ENCODE measurements at places on chromosomes 2 and 18.

GRCh38 chr18:48819781-48820482 is 130.8 kb downstream of the SMAD7 start:
- no peak for DNase-seq

- no peak for DNase-seq
Measured at GRCh38 chr2:147559070-147559725, 285.6 kb upstream of the ACVR2A start.

DNA sequence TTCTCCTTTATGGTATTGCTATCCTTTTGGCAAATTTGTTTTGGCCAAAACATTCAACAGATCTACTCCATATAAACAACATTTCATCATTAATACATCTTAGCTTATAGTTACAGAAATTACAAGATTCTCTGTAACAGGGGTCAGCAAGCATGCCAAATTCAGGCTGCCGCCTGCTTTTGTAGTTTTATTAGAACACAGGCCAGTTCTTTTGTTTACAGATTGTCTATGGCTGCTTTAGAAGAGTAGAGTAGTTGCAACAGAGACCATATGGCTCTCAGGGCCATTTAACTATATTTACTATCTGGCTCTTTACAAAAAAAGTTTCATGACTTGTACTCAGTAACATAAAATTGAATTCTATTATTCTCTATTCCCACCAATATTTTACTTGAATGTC is 53.9 kb downstream of the LNPK start:
- DNase-seq = no peak

GRCh38 chr2:218329826-218330593 is 26.6 kb upstream of the CATIP start:
- no peak for DNase-seq

GRCh38 chr2:147665105-147665504 is 179.7 kb upstream of the ACVR2A start:
- no peak for DNase-seq

DNA sequence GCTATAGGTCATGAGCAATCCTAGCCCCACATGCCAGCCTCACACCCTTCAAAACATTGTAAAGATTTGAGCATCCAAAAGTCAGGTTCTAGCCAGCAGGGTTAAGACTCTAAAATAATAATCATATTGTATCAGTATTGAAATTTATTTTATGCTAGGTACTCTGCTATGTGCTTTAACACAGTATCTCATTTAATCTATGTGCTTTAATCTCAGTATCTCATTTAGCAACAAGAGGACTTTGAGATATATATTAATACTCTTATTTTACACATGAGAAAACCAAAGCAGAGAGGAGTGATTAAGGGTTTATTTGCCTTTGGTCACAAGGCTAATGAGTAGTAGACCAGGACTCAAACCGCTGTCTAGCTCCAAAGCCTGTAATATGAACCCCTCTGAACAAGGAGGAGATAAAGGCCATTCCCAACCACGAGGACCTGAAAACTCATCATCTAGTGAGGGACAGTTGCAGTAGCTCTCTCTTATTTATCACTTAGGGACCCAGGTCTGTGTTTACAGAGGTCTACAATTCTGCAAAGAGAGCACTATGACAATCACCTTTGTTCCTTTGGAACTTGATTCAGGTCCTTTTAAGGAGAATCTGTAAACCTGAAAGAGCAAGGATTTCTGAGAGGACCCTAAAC is 116.5 kb upstream of the SERTAD2 start:
- DNase-seq = no peak

DNA sequence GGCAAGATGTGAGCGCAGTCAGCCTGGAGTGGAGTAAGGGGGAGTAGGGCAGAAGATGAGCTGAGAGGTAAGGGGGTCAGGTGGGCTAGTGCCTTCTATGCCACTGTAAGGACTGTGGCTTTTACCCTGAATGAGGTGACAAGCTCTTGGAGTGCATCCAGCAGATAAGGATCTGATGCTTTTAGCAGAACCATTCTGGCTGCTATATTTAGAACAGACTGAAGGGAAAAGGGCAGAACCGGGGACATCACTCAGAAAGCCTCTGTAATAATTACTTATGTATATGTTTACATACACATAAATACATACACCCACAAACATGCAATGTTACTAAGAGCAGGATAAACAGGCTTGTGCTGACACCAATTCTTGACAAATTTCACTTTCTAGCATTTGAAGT is 124.8 kb downstream of the DTNB start:
- peak; percentile 35 for DNase-seq

DNA sequence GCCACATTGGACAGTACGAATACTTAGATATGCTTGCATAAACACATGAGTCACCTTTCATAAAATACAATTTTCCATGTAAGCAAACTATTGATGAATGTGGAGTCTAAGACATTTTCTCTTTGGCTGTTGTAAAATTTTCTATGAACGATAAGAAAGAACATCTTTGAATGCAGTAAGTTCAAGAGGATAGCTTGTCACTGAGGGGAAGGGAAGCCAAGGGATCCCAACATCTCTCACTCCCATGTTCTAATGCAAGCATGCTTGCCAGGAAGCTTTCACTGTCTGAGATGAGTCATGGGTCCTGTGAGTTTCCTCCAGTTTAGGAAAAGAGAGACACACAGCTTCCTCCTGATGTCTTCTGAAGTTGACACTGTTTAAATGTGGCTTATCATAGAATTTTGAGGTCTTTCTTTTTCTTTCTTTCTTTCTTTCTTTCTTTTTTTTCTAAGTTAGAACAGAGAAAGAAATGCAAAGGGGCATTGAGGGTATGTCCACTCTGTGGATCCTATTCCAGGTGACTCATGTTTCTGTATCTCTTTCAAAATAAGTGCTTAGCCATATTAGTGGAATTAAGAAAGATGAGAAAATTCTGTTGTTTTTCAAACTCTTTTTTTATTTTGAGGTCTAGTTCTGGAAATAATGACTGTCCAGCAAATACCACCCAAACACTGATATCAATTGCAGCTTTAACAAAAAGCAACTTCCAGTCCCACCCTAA is 146.6 kb downstream of the RDH14 start:
- DNase-seq = no peak

DNA sequence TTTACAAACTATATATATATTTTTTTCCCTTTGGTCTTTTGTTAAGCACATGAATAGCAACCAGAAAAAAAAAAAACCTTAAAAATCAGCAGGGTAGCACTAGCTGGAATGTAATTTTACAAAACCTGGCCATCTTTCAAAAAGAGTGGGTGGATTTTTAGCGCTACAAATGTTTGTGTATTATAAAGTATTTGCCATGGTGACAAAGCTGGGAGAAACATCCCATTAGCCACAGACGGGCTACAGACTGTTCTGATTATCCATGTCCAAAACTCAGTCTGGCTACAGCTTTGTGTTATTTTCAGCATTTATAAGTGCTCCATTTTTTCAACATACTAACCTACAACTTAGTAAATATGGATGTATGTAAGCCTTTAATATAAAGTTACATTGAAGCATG is 249.5 kb upstream of the TANK start:
- no peak for DNase-seq

DNA sequence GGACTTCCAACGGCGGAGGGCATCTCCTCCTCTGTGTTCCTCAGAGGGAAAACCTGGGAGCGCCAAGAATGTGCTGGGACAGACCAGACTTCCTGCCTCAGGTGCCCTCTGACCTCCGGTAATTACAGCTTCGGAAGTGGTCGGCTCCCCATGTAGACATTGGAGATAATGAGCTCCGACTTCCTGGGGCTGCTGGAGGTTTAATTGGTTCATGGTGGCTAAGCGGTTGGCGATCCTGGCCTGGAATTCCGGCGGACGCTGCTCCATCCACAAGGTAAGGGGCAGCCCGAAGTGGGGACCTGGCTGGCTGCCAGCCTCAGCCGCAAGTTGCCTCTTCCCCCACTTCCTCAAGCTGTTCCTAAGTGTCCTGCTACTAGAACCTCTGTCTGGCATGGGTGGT is 83.2 kb upstream of the EPC2 start:
- DNase-seq = no peak

DNA sequence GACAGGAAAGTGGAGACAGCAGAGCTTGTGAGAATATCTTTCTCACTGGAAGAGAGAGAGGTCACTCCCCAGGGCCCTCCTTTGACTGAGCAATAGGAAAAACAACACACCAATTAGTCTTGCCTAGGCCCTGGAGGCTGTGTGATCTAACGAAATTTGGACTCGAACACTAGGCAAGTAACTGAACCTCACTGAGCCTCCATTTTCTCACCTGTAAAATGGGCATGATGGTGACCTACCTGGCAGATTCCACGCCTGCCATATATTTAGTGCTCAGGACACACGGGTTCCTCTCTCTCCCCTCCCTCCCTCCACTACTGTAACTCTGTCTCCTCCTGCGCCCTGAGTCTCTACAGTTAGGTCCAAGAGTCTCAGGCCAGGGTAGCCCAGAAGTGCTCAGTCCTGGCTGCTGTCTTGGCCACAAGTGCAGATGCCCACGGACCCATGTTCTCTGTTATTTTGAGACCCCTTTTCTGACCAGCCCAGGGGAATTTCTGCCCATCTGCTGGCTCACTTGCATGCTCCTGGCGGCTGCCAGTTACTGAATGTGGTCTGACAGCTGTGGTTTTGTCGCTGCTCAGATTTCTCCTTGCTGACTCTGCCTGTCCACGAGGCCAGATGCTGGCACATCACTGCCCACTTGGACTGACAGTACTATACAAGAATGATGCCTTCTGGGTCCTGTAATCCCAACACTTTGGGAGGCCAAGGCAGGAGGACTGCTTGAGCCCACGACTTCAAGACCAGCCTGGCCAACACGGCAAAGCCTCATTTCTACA is 9.6 kb upstream of the GIGYF2 start:
- DNase-seq = no peak

GRCh38 chr2:9737053-9737875 is 106.0 kb upstream of the TAF1B start:
- no peak for DNase-seq

- DNase-seq = no peak
Measured at GRCh38 chr2:1729242-1729641, 15.1 kb downstream of the PXDN start.

GRCh38 chr2:128309280-128310093 is 9.2 kb downstream of the HS6ST1 start:
- DNase-seq = peak; percentile 76

- DNase-seq = no peak
Measured at GRCh38 chr2:210318486-210318885, 3.5 kb upstream of the MYL1 start.

- no peak for DNase-seq
Measured at GRCh38 chr18:23099621-23100020, 35.7 kb upstream of the CABLES1 start.

- no peak for DNase-seq
Measured at GRCh38 chr18:32308493-32309120, 118.8 kb downstream of the MEP1B start.

- DNase-seq = no peak
Measured at GRCh38 chr18:9366126-9366714, 31.6 kb downstream of the TWSG1 start.

DNA sequence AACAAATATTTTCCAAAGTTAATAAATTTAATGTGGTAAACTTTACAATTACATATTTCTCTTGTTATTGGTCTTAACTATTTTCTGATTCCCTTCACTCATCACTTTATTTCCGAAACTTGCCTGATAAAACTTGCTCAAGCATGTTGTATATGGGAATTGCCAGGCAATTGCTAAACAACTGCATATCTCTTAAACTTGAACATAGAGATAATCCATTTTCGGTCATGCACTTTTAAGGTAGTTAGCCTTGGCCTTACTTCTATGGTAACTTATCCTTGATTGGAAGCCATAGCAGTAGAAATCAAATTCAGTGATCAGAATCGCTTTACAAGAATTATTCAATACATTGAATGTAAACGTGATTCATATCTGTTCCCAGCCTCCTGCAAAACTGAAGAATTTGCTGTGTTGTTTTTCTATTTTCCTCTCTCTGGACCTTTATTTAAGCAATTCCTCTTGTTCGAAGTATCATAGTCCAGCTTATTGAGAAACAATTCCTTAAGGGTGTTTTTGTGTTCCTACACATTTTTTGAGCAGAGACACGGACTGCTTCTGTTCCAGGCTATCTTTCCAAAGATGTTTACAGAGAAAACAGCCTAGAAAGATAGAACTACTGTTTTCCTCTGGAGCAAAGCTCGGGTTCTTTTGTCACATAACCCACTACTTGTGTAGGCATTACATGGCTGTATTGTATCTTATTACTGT is 674.3 kb downstream of the IRS1 start:
- no peak for DNase-seq

DNA sequence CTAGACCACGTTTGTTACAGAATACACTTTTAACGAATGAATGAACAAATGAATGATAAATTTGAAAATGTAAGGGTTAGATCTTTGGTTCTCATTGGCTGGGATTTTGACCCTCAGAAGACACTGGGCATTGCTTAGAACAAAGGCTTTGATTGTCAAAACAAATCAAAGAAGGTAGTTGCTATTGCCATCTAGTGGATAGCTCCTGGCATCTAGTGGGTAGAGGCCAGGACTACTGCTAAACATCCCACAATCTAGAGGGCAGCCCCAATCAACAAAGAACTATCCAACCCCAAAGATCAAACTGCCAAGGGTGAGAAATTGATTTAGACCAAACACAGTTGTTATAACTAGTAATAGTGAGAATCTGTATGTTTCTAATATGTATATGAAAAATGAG is 552.3 kb downstream of the KCNJ3 start:
- DNase-seq = no peak

- peak; percentile 59 for DNase-seq
Measured at GRCh38 chr2:101408925-101409324, 21.6 kb upstream of the CREG2 start.

GRCh38 chr2:74841641-74842040 is 7.7 kb downstream of the HK2 start:
- no peak for DNase-seq

- DNase-seq = no peak
Measured at GRCh38 chr2:75068546-75068945, 110.1 kb downstream of the POLE4 start.

GRCh38 chr2:14148216-14148615 is 484.3 kb upstream of the LRATD1 start:
- no peak for DNase-seq

DNA sequence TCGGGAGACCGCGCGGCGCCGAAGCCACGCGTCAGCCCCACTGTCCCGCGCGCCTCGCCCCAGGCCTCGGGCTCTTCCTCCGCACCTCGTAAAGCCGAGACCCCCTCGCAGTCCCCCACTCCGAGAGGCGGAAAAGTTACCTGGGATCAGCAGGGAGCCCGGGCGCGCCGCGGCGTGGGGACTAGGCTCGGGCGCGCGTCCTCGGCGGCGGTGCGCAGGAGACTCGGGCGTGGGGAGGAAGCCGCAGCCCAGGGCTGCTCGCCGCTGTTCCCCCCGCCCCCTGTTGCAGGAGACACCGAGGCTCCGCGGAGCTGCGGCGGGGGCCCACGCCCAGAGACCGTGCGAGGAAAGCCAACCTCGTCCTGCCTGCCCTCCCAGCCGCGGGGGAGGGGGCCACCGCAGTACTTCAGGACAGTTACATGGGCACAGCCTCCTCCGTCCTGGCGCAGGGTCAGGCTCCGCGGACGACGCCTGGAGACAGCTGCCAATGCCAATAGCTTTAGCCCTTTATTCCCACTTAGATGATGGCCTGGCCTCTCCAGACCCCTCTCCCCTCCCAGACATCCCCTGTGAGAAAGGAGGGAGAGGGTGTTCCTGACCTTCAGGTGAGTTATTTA is at the start of gene EPB41L3:
EPB41L3 (minus strand) TSS at position 225 of the 617 bp plus-strand sequence. CDS start 54,814 bp downstream, outside the sequence.
- DNase-seq = peak; percentile 43

- no peak for DNase-seq
Measured at GRCh38 chr2:131146231-131146630, 41.1 kb downstream of the PLEKHB2 start.

Data from DMS79 (cell line).